GM12892 (cell line): ENCODE measurements at places on chromosomes 5 and 9.

GRCh38 chr9:97559111-97559514, 57.6 kb downstream of the TMOD1 start:
- DNase-seq: no peak

- no peak for DNase-seq
These were observed 6.9 kb upstream of the UBAP1 start for GRCh38 chr9:34171753-34172535.

DNA sequence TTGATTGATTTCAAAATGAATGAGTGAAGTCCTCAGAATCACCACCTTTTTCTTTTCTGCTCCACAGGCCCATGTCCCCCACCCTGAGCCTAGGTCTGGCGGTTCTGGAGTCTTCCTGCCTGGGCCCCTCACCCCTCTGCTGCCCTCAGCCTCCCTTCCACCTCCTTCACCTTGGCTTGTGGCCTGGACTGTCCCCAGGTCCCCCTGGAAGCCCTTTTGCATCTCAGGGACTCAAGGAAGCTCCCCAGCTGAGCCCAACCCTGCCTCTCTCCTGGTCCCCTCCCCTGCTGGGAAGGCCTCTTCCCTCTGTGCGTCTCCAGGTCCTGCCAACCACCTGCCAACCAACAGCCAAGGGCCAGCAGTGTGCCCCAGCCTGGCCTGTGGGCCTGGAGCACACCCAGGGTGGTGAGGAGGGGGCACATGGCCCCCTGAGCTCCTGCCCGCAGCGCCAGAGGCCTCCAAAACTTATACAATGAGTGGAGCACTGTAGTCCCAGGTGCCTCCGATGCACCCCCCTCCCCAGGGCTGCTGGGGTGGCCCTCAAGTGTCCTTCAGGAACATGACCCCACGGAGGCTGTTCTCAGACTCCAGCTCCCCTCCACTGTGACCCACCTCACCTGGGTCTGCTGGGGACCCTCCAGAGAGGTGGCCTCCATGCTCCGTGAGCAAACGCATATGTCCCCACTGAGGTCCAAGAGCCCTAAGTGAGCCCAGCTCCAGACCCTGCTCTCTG, 20.3 kb downstream of the GLT6D1 start:
- no peak for DNase-seq

- DNase-seq: no peak
These were observed 494 bp upstream of the DOCK2 start for GRCh38 chr5:169636477-169637084.

- DNase-seq: no peak
These were observed 25.4 kb upstream of the EXOC3 start for GRCh38 chr5:417301-418161.

- no peak for DNase-seq
These were observed 4.3 kb downstream of the ANP32B start for GRCh38 chr9:97987487-97987886.

- DNase-seq: no peak
These were observed 265.8 kb upstream of the TRPC7 start for GRCh38 chr5:136631186-136631585.

DNA sequence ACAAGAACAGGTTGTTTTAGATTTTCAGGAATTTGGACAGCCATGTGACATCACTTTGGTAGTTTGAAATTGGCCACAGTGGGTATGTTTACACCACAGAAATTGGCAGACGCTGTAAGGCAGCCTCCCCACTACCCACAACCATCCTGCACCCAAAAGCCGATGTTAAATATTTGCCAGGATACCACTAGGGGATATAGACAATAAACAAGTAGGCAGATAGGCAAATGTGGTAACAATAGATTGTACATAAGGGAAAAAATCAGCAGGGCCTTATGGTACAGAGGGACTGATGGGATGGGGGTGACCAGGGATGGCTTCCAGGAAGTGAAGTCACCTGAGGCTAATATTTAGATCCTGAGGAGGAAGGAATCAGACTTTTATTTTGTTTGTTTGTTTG, 31.1 kb upstream of the DUSP1 start:
- DNase-seq: no peak

DNA sequence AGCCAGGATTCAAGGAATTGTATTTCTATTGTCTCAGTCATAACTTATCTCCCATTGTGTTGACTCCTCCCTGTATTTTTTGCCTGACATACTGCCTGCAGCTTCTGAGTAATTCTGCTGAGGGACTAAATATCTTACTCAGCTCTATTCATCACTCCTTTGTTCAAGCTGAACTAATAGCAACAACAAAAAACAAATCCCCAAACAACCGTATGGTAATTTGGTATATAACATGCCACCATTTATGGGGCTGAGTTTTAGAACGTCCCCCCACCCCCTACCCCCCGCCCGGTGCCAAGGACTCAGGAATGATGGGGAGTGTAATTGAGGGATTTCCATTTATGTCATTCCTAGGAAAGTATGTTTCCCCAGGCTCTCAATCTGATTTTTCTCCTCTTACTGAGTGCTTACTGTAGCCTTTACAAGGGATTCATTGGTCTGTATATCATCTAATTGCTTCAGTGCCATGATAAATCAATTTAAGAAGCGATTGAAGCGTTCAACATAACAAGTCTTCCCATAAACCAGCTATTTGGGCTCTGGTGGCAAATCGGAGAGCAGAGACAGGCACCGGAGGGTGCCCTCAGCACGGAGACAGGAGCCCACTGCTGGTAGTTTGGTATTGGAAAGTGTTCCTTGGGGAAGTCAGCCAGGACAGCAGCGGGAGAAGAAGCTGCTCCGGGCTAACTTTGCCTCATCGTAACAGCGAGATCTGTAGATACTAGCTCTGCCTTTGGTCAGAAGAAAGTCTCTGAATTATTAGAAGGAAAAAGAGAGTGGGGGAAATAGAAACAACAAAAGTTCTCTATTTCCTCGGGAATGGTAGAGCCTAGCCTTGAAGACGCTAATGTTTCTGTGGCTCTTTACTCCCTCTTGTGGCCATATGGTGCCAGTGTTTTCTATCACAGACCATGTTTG, 40.7 kb upstream of the HSD17B4 start:
- DNase-seq: no peak

GRCh38 chr5:168273056-168273980, 18.1 kb upstream of the WWC1 start:
- DNase-seq: no peak

- DNase-seq: no peak
These were observed 43.1 kb downstream of the B4GALT1 start for GRCh38 chr9:33124046-33124445.

- DNase-seq: no peak
These were observed 441.3 kb upstream of the PIK3R1 start for GRCh38 chr5:67774267-67774552.

DNA sequence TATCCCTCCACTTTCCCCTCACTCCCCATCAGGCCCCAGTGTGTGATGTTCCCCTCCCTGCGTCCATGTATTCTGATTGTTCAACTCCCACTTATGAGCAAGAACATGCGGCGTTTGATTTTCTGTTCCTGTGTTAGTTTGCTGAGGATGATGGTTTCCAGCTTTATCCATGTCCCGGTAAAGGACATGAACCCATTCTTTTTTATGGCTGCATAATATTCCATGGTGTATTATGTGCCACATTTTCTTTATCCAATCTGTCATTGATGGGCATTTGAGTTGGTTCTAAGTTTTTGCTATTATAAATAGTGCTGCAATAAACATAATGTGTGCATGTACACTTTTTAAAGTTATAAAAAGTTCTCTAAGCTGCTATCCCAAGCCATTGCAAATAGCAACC, 75.6 kb downstream of the ERBIN start:
- no peak for DNase-seq

- DNase-seq: no peak
These were observed 14.2 kb downstream of the RIC1 start for GRCh38 chr9:5643005-5643624.

DNA sequence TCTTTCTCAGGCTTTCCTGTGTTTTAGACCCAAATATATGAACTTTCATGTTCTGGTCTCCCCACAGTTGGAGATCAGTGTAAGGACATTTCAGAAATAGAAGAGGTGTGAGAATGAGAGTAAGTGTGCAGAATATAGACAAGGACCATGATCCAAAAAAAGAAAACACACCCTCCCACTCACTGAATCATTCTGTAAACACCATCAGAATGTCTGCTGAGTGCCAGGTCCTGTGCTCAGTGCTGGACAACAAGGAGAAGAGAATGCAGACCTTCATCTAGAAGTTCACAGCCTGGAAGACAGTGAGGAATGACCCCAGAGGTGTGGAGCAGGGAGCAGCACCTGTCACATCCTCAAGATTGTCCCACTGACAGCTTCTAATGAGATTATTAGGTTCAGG, 19.1 kb upstream of the SH3RF2 start:
- no peak for DNase-seq

GRCh38 chr5:116487045-116487444, 87.6 kb downstream of the SEMA6A start:
- no peak for DNase-seq

DNA sequence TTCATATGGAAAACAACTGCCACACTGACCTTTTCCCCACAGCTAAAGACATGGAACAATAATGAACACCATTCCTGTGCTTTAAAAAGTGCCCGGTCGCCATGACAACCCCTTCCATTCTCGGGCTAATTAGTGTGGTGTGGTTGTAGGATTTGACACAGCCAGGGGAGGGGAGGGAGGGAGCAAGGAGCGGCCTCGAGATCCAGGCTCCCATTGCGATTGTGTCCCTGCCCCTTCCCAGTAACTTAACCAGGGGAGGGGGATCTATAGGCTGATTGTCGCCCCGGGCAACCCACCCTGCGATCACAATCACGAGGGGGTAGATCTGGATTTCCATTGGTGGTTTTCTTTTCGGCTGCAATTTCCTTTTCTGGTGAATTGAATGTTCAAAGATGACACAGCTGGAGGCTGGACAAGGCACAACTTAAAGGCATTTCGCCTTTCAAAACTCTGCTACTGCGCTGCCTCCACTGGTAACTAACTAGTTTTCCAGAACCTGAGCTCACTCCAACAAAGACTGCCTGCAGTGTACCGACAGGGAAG, 96.7 kb upstream of the RETREG1 start:
- DNase-seq: no peak

DNA sequence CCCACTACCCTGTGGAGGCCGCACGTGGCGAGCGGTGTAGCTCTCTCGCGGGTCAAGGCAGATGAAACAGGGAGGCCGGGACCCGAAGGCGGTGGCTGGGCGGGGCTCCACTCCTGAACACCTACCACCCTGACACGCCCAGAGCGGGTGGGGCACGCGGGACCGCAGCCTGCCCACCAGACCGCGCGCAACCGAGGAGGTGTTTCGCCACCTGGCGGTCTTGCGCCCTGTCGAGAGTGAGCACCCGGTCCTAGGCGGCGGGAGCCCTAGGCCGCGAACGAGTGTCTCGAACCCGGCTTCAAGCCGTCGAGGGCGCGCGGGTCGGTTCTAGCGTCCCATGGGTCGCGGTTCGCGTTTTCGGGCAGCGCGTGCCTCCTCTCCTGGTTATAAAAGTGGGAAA, 2.2 kb upstream of the EXOSC3 start:
- no peak for DNase-seq
